ENCODE measurements at places on chromosomes 2 and 18. TPM values are rescaled to one million over a fixed set of nuclear protein-coding genes. Genes with fewer than 3 reads are reported as not detected.
A peak's percentile ranks its signal among the peaks of the same experiment; 100 is the strongest.

GRCh38 chr2:167254721-167255120 is 366.4 kb downstream of the XIRP2 start:
- DNase-seq, result no peak

DNA sequence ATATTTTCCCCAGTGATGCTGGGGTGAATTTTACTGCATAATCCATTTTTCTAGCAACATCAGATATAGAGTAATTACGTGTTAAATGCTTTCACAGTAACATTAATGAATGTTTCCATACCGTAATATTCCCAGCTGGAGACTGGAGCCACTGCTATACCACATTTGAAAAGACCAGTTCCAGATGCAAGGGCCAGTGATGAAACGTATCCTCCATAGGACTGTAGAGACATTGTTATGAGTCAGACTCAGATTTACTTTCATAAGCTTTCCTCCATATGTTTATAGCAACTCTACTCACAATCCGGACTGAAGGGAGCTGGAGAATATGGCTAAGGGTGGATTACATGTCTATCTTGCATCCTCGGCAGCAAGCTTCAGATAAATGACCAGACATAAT is 22.7 kb upstream of the GCG start:
- DNase-seq, result no peak

GRCh38 chr18:35348001-35348400 is 3.8 kb upstream of the ZNF24 start:
- DNase-seq, result no peak

GRCh38 chr18:23136326-23137096 is 1.2 kb downstream of the CABLES1 start:
- peak; percentile 34 for DNase-seq

DNA sequence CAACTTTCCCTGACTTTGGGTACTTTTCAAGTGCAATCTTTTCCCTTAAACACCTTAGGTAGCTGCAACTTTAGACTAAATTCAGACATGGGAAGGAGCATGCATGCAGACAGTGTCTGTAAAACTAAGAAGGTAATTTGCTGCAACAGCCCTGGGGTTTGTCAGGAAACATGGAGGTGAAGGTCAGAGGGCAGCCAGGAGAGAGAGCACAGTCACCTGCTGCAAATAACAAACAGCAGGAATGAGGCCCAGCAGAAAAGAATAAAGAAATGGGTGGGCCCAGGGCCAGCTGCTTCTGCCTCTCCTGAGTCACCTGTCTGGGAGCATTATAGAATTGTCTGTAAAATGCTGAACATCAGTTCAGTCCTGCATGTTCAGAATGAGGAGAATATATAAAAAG is 35.2 kb downstream of the MTHFD2 start:
- no peak for DNase-seq

DNA sequence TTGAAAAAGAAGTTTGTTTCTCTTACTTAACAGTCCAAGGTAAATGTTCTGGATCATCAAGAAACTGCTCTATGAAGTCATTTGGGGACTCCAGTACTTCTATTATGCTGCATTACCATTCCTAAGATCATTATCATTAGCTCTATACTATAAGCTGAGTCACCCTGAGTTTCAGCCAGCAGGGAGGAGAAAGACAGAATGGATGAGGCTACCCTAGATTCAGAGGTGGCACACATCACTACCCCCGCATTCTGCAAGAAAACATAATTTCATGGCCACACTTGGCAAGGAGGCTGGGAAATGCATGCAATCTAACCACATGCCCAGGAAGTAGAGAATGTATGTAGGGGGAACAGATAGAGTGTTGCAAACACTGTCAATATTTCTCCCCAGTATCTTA is 16.6 kb upstream of the LNPK start:
- DNase-seq, result no peak

GRCh38 chr18:62324917-62325805 is at the start of gene TNFRSF11A:
TNFRSF11A (plus strand) TSS chr18:62325310; CDS start chr18:62325353, 43 bp downstream.
- DNase-seq, result peak; percentile 48

GRCh38 chr18:33735428-33735827 is 157.4 kb downstream of the ASXL3 start:
- DNase-seq, result no peak

NMUR1 gene
- 1.1 TPM for total RNA-seq

GRCh38 chr2:127129937-127130336 is 23.0 kb upstream of the BIN1 start:
- no peak for DNase-seq

DNA sequence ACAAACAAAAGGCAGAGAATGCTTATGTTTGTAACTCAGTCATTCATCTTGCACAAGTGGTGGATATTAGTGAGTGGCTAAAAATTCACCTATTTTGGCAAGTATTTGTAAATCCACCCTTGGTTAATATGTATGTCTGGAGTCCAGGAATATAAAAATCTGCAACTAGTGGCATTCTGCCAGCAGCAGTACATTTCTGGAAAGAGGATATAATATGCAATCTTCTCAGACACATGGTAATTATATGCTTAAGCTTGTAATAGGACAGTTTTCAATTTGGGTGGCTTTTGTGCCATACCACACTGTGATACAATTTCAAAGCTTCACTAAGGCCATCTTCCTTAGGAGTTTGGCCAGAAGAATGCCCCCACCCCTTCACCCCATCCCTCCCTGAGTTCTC is 693.3 kb downstream of the MBD2 start:
- no peak for DNase-seq

SLC40A1 gene
- total RNA-seq, result 271 TPM

DNA sequence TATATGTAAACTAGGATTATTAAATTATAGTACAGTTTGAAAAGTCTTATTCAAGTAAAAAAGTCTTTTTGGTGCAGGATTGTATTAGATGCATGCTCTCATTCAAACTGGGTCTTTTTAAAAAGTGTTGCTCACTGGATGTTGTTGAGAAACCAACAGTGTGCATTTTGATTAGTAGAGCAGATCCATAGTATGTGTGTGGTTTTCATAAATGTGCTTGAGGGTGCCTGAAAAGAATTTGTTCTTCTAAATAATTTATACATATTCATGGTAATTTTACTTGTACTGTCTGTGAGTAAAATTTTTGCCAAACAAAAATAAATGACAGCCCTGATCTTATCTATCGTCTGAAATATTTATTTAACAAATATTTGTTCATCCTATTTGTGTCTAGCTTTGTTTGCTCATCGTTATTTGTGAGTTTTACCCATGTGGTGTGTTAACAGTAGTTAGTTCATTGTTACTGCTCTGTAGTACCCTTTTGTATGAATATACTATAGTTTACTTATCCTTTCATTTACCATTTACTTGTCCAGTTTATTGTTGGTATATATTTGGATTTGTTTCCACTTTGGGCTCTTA is 50.4 kb downstream of the PTPN4 start:
- DNase-seq, result no peak

ALLC gene
- 0.81 TPM for total RNA-seq

DNA sequence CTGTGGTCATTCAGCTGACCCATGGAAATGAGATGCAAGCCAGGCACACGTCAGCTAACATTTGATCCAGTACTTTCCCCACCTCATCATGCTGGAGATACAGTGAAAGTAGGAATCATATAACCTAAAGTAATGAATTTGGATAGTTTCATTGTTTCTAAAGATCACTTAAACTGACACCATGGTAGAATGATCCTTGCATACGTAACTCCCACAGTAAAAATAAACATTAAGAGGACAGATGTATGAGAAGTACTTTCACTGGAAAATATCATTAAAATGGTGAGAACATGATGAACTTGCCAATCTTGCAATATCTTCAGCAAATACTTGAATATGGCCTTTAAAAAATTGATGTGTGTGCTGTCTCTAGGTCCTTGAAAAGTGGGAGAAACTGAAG is 85.4 kb downstream of the MAIP1 start:
- DNase-seq, result no peak

- DNase-seq, result no peak
Measured at GRCh38 chr2:81334046-81334445, 1029.5 kb upstream of the LRRTM1 start.

DNAH7 gene
- 5.0 TPM for total RNA-seq

GRCh38 chr18:74546751-74547530 is 12.6 kb downstream of the CNDP1 start:
- no peak for DNase-seq

DNA sequence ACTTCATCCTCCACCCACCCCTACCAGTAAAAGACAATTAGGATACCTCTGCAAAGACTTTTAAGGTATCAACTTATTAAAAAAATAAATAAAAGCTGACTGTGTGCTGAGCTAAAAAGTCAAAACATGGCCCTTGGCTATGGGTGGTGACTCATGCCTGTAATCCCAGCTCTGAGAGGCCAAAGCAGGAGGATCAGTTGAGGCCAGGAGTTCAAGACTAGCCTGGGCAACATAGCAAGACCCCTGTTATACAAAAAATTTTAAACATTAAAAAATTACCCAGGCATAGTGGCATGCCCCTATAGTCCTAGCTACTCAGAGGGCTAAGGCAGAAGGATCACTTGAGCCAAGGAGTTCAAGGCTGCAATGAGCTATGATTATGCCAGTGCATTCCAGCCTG is 297.4 kb upstream of the FBXO11 start:
- no peak for DNase-seq

GPR75 gene
- 2.2 TPM for total RNA-seq

AQP12B gene
- total RNA-seq, result not detected

POMC gene
- total RNA-seq, result 6.8 TPM

DNA sequence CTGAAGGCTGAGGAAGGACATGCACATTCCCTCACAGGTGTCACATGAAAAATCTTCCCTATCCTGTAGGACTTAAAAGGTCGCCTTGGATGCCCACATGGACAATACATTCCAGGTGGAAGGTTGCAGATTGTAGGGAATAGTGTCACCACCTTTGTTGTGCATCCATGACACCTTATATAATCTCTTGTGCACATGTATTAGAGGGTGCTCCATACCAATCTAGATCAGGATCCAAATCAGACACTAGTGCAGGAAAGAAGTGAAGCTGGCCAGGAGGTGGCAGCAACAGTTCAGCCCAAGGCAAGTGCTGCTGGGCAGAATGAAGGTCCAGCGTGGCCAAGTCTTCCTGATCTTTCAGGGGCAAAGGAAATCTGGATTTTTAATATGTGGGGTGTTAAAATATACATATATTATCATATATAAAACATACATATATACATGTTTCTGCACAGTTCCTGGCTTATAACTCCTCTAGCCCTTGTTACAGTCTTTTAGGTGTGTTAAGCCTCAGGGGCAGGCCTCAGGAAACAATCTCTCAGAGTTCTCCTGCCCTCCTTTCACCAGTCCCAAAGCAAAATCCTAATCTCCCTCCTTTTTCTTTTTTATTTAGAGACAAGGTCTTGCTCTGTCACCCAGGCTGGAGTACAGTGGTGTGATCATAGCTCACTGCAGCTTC is 16.6 kb downstream of the NIF3L1 start:
- DNase-seq, result peak; percentile 76

SPATA3 gene
- not detected for total RNA-seq

DNA sequence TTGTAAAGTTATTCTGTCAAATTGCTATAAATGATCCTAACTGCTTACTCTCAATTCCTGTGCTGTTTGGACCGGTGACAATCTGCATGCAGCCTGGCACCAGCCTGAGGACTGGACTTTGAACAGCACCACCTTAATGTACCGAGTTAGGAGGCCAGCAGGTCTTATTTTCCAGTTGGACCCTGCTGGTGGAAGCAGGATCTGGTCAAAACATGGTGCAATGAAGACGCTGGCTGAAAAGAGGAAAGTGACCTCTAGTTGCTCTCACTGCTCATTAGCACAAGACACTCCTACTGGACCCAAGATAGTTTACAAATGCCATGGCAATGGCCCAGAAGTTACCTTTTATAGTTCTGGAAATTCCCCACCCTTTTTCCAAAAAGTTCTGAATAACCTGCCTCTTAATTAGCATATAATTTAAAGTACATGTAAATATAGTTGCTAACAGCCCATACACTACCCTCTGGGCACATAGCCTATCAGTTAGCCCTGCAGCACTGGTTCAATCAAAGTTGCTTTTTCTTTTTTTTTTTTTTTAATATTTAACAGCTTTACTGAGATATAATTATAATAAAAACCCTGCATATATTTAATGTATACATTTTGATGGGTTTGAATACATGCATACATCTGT is 35.8 kb downstream of the RBKS start:
- peak; percentile 78 for DNase-seq

GRCh38 chr2:59034837-59035236 is 793.7 kb upstream of the FANCL start:
- no peak for DNase-seq

- no peak for DNase-seq
Measured at GRCh38 chr2:239296020-239296932, 104.5 kb downstream of the HDAC4 start.

IGFBP5 gene
- 246 TPM for total RNA-seq

GRCh38 chr2:9234680-9235146 is 28.1 kb downstream of the ASAP2 start:
- no peak for DNase-seq

- no peak for DNase-seq
Measured at GRCh38 chr18:2917259-2918047, 70.6 kb downstream of the EMILIN2 start.

KIAA2012 gene
- not detected for total RNA-seq

GRCh38 chr18:37668971-37669747 is 103.6 kb upstream of the CELF4 start:
- no peak for DNase-seq

DNA sequence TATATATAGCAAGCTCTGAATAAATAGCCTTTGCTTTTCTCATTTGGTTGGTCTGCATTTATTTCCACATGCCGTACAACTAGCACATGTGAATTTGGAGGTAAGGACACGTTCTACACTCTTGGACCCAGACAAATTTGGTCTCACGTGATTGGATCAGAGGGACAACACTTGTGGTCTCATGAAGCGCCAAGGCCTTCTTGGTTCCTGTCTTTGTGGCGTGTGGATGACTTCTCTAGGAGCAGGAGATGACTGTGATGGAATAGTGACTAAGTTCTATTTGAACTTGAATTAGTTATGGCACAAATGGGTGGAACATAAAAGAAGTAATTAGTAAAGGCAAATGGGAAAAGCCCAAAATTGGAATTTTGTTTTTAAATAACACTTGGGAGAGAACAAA is 206.9 kb downstream of the BCL2 start:
- no peak for DNase-seq

INHA gene
- total RNA-seq, result 0.37 TPM

SLC16A14 gene
- 8.8 TPM for total RNA-seq

MBD5 gene
- 52.8 TPM for total RNA-seq

CD8A gene
- 11.3 TPM for total RNA-seq

TNFAIP6 gene
- 1.4 TPM for total RNA-seq

- DNase-seq, result no peak
Measured at GRCh38 chr2:48915227-48915626, 159.7 kb upstream of the LHCGR start.

DNA sequence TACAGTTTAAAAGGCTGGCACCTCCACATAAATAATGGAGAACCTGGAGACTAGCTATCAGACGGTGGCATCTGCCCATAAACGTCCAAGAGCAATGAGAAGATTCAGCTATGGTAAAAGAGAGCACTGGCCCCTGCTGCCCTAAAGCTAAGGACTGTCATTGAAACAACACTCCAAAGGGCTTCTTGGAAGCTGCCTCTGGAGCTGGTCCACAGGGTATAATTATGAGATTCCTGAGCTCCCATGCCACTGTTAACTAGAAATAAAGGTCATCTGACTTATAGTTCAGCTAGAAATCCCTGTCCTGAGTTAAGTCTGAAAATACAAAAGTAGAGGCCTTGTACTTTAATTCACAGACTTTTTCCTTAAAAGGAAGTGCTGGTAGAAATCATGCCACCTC is 39.9 kb upstream of the RBMS1 start:
- no peak for DNase-seq

PARD6G gene
- total RNA-seq, result 4.1 TPM

CRIM1 gene
- 153 TPM for total RNA-seq

- DNase-seq, result no peak
Measured at GRCh38 chr18:21629089-21629832, 17.1 kb downstream of the SNRPD1 start.

GRCh38 chr2:63041592-63041991 is 9.0 kb upstream of the OTX1 start:
- no peak for DNase-seq

All from mucosa of gallbladder (tissue), 1 donor.